Sigmoid colon (tissue), 7 donors: ENCODE measurements at places on chromosomes 1 and 21. TPM values are rescaled to one million over a fixed set of nuclear protein-coding genes. Genes with fewer than 3 reads are reported as not detected.
A peak's percentile ranks its signal among the peaks of the same experiment; 100 is the strongest.

GRCh38 chr1:165738794-165739193, 29.9 kb downstream of the TMCO1 start:
- DNase-seq: no peak

DNA sequence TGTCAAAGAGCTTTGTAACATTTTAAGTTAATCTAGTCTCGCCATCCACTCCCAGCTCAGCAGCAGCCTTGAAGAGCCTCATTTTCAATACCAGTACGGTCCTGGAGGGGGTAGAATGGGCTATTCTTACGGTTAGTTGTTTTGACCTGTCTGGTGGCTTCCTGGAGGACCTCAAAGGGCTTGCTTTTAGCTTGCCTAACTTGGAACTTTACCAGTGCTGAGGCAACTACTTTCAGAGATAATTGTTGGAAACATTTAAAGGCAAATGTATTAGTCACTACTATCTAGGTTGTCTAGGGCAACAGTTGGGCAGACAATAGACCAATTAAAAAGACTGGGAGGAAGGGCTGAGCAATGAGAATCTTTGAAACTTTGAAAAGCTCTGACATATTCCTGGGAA, 56.0 kb downstream of the TTLL7 start:
- DNase-seq: no peak

DNA sequence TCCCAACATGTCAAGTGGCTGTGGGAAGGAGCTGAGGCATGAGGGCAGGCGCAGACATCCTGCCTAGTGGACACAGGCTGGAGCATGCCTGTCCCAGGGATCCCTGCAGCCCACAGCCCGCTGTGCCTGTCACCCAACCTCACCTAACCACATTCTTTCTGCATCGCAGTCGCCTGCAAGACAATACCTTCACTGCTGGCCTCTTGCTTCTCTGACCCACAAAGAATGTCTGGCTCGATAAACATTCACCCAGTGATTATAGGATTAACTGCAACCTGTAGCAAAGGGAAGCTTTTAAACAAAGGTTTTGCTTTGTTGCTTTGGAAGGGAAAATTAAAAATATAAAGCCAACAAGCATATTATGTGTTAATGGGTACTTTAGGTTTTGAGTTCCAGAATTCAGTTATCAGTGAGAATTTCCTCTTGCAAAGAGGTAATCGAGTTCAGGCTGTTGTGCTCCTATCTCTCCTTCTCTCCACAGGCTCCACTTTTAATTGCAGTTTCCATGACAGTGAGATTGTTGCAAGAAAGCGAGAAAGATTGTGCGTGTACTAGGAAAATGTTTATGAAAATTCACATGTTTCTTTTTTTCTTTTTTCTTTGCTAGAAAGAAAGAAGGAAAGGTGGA, 40.0 kb upstream of the ZNF648 start:
- DNase-seq: no peak

DNA sequence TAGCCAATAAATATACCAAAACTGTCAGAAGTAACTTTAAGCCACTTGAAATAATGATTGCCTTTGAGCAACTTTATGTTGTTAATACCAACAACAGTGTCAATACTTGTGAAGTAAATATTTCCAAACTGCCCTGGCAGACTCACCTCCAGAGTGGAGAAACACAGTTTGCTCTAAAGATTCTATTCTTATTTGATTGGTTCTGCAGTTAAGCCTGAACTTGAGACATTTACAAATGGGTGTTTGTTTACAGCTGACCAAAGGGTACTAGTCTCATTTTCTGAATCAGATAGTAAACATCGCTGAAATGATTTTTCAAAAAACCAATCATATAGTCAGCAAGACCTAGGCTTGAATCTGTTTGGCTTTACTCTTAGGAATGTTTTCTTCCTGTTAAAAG, 1.3 kb upstream of the MYOC start:
- DNase-seq: no peak

DNA sequence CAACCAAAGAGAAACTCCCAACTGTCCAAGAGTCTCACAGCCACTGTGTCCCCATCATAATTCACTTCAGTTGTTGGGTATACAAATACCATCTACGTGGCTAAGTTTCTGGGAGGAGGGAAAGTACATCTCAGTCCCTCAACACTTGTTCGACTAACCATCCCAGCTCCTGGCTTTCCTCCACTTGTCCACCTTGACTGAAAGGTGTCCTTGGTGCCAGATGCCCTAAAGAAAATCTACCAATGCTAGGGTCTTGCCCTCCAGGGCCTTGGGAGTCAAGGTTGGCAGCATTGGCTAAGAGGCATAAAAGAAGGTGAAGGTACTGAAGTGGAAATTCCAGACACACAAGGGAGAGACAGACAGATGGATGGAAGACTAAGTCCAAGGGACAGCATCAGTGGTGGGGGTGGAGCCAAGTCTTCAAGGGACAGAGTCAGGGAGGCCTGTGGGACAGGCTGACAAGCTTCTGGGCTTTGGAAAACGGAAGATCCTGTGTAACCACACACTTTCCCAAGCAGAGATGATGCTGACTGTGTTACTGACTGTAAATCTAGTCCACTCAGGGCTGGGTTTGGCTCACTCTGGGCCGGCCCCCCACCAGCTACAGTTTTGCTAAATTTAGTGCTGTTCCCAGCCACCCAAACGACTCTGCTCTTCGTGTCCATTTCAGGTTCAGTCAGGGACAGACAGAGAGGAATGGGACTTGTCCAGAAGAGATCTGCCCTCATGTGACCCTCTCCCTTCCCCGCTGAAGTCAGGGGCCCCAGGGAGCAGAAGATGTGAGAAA, 60.1 kb downstream of the CD34 start:
- DNase-seq: no peak

DNA sequence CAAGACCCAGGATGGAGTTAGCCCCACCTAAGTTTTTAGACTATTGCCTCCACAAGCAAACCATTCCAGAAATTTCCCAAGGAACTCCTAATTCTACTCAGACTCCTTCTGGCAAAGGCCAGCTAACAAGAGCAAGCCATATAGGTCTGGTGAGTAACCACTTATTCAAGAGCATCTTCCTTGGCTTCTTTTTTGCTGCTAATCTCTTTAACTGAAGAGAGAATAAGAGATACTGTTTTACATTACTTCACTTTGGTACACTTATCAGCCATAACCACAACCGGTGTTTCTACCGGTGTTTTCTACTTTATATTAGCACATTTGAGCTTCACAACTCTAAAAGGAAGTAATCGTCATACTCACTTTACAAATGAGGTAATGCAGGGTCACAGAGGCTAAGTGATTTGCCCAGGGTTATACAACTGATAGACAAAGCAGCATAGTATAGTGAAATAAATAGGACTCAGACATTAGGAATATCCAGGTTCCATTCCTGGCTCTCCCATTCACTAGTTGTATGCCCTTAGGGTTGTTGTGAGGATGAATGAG, 1.7 kb upstream of the EPS15 start:
- DNase-seq: no peak

GRCh38 chr1:215600258-215600792, 33.2 kb downstream of the KCTD3 start:
- DNase-seq: no peak

- no peak for DNase-seq
Observed at GRCh38 chr1:231869364-231869763, 242.8 kb downstream of the DISC1 start.

- no peak for DNase-seq
Observed at GRCh38 chr1:44314452-44314851, 40.6 kb downstream of the ERI3 start.

- DNase-seq: no peak
Observed at GRCh38 chr1:223006371-223006770, 136.7 kb downstream of the TLR5 start.

DNA sequence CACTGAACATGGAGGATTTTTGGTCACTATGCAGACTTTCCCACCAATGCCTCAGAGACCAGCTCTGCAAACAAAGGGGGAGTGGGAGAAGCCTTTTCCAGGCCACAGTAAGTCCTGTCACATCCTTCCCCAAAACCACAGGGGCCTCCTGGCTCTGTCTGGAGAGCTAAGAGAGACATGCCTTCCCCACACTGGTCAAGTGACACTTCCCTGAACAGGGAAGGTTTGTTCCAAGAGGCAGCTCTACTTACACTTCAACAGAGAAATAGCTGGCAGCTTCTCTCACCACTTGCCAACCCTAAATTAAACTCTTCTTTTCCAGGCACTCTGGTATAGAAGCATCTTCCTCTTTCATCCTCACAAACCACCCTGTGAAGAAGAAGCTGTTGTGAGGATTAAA, 39.7 kb downstream of the EDN2 start:
- no peak for DNase-seq

DNA sequence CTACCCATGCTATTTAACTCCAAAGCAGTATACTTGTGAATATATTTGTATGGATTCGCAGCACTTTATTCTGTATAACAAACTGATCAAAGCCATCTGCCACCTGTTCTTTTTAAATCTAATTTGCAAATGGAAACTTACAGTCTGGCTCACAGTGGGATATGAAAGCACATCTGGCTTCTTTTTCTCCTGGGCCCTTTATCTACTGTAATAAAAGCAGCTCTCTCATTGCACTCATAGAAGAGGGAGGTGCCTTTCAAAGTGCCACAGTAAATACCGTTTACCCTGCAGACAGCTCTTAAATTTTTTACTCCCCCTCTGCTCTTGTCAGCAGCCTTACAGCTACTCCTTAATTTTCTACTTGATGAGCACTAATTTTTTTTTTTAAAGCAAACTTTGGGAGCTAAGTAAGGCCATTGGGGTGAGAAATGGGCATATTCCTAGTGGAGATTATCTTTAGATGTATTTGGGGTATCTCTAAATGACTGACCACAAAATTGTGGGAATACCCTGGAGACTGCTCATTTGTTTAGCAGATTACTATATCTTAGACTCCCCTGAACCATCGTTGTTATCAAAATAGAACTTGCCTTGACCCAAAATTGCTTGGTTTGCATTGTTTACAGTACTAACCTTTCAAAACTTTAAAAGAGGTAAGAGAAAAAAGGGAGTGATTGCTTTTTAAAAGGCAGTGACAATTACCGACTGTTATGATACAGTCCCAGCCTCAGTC, 110.1 kb downstream of the VPS13D start:
- no peak for DNase-seq

DNA sequence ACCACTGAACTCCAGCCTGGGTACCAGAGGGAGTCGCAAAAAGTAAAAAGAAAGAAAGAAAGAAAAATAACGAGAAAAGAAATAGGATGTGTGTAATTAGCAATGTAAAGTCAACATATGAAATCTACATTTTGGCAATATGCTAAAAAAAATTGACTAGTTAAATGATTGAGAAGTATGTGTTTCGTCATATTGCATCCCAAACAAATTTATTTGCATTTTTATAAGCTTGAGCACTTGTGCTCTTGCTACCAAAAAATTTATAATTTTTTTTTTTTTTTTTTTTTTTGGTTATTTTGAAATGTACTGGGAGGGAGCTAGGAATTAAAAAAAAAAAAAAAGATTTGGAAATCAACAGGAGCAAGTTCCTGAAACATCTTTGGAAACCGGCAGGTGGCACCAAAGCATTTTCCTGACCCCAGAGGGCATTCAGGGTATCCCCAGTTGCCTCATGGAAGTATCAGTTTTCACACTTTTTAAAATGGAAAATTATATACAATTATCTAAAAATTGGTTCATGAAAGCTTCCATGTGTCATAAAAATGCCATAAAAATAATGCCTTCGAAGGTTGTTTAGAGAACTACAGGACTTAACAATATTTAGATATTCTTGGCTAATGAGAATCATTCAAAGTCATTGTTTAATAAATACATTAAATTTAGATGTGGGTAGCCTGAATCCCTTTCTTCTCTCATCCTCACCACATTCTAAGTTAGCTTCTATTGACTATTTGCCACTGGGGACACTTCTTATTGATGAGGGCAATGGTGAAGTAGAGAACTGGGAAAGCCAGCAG, 4.8 kb upstream of the HEATR1 start:
- DNase-seq: peak; percentile 67

DNA sequence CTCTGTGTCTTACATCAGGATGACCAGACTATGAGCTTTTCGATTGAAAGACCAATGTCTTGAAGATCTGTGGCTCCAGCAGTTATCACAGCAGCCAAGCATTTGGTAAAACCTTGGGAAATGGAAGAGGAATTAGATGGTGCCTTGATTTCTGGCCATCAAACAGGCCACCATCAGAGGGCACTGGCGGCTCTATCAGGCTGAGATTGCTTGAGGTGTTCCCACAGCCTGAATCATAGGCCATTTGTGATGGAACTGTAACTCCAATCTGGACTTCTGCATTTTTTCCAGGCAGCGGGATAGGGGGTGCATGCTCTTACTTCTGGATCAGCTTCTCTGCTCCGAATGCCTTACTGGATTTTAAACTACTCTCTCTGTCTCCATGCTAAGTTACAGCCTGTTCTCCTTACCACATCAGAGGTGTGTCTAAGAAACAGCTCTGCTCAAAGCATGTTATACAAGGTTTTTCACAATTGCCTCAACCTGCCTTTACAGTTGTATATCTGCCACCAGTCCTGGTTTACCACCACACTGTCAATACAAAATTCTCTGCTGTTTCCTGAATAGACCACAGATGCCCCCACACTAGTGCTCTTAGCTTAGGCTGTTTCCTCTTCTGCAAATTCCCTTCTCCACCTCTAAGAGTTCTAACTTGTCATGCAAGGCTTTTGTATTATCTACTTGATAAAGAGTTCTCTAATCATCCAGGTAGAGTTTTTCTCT, 180.9 kb downstream of the PTGER3 start:
- DNase-seq: no peak

- DNase-seq: no peak
Observed at GRCh38 chr1:65177457-65177856, 29.5 kb downstream of the AK4 start.

DNA sequence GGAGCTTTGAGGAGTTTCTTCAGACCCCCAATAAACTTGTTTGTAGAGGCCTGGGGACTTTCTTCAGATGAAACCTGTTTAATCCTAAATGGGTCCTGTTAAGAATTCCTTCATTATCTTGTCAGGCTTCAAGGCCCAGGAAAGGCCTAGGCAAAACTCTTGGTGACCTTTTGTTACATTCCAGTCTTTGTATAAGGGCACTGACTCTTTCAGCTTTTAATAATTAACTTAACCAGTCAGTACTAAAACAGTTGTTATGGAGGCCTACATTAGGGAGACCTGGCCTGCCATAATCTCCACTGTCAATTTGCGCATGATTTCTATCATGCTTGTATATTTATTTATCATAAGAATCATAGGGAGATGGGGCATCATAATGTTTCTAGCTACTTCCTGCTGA, 110.2 kb downstream of the FCRL5 start:
- no peak for DNase-seq

The TRPM2 gene
- total RNA-seq: 3.4 TPM

The GIPC2 gene
- 1.1 TPM for total RNA-seq

The ANKRD34A gene
- total RNA-seq: 0.33 TPM

The RWDD3 gene
- total RNA-seq: 11.1 TPM

The SYCP1 gene
- not detected for total RNA-seq

The TATDN3 gene
- total RNA-seq: 9.1 TPM

The IL22RA1 gene
- 0.36 TPM for total RNA-seq

The FBXO2 gene
- total RNA-seq: 9.7 TPM

The TRAF3IP3 gene
- 1.2 TPM for total RNA-seq
